Cardiac fibroblast (primary cell): ENCODE measurements at places on chromosomes 4 and X.
A peak's percentile ranks its signal among the peaks of the same experiment; 100 is the strongest.

DNA sequence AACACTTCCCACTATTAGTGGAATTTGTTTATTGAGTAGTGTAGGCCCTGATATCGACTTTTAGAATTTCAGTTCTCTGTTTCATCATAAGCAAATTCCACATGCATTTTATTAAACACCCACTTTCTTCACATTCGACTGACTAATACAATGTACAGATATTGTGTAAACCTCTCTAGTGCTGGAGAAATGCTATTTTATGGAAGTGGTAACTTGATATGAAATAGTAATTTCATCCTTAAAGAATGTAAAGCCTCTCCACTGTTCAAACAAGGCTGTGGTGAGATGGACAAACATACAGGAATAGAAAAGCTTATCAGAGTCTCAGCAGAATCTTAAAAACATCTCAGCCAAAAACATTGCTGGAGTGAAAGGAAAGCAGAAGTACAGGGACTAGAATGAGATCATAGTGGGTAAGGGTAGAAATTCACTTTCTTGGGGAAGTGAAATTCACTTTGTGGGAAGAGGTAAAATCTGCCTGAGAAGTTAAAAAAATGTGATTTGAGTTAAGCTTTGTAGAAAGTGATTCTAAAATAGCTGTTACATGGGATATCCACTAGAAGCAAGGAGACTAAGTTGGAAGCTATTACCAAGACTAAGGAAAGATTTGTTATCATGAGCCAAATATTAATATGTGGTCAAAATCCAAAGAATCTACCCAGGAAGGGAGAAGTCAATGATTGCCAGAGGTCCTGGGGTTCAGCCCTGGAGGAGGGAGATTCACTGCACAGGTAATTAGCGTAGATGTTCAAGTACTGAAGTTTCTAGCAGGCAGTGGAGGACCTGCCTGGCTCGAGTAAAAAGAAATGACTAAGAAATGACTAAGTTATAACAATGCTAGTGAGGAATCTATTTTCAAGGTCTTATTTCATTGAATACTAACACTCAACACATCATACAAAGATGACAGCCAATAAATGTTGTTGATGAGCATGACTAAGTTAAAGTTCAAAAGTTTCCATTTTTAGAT lies 398.3 kb upstream of the FAM47C start:
- DNase-seq: no peak

DNA sequence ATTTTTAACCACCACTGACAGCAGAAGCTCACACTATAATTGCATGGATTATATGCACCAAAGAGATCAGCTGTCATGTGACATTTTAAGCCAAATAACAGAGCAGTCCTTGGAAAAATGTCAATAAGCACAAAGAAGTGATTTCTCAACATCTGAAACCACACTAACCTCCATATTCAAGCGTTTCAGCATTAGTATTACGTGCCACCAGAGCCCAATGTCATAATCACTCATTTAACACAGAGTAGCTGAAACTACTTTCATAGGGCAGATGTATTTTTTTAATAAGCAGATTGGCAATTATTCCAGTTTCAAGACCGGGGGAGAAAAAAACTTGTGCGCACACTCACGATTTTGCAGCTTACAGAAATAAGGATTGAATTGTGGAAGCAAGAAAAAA lies 76.6 kb downstream of the SH3KBP1 start:
- peak; percentile 54 for DNase-seq

DNA sequence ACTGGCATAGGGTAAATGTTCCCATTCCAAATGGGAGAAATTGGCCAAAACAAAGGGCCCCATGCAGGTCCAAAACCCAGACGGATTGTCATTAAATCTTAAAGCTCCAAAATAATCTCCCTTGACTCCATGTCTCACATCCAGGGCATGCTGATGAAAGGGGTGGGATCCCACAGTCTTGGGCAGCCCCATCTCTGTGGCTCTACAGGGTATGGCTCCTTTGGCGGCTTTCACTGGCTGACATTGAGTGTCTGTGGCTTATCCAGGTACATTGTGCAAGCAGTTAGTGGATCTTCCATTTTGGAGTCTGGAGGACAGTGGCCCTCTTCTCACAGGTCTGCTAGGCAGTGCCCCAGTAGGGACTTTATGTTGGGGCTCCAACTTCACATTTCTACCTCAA lies 772.9 kb upstream of the INTU start:
- DNase-seq: no peak

GRCh38 chr4:141395246-141395830 lies 174.6 kb downstream of the ZNF330 start:
- no peak for DNase-seq

DNA sequence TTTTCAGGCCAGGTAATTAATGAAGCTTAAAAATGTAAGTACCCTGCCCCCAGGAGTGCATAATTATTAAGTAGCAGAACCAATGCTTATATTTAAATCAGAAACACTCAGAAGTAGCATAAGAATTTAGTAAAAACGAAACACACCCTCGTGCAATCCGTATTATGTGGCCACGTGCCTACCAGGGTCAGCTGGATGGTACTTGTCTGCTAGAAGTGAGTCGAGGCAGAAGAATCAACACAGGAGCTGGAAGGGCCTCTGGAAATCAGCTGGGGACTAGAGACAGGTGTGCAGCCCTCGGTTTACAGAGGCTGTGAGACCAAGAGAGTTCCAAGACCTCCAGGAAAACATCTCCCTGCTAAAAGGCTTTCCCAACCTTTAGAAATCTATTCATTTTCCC lies 559 bp upstream of the FAM47E start:
- peak; percentile 12 for DNase-seq
